Frontal cortex (tissue), 4 donors: ENCODE measurements at places on chromosomes 1 and 21.
A peak's percentile ranks its signal among the peaks of the same experiment; 100 is the strongest.

- DNase-seq = peak; percentile 64
Measured at GRCh38 chr1:211260141-211261107, 1.3 kb downstream of the RCOR3 start.

GRCh38 chr1:150085406-150085805, 17.8 kb downstream of the VPS45 start:
- no peak for DNase-seq

GRCh38 chr1:2429780-2430591, 17.6 kb upstream of the PEX10 start:
- no peak for DNase-seq

DNA sequence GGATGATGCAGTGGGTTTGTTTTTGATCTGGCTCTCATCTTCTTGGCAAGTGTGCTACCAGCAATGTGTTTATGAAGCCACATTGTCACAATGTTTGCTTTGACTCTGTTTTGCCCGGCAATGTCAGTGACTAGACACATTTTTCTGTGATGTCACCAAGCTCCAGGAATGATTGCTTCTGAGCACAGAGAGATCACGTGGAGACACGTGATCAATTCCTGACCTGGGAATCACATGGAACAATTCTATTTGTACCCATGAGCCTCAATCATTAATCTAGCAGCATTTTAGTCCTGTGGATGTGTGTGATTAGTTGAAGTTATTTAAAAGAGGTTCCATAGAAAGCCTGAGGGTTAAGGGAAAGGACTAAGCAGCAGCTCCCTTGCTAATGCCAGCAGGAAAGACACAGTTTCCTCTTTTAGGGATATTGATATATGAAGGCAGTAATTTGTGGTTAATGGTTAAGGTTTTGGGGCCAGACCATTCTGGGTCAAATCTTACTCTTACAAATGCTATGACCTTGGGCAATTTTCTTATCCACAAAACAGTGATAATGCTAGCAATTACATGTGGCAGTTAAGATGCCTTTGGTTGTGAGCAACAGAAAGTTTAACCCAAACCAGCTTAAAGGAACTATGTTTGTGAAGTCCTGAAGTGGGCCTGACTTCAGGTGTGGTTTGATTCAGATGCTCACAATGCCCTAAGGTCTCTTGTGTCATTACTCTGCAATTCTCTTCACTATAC, 59.0 kb downstream of the FASLG start:
- DNase-seq = no peak

- DNase-seq = no peak
Measured at GRCh38 chr1:206954459-206955342, 8.4 kb upstream of the PIGR start.

GRCh38 chr1:207823880-207824566, 72.2 kb downstream of the CD46 start:
- DNase-seq = peak; percentile 71

- no peak for DNase-seq
Measured at GRCh38 chr21:30434033-30434631, 4.1 kb downstream of the KRTAP13-4 start.

DNA sequence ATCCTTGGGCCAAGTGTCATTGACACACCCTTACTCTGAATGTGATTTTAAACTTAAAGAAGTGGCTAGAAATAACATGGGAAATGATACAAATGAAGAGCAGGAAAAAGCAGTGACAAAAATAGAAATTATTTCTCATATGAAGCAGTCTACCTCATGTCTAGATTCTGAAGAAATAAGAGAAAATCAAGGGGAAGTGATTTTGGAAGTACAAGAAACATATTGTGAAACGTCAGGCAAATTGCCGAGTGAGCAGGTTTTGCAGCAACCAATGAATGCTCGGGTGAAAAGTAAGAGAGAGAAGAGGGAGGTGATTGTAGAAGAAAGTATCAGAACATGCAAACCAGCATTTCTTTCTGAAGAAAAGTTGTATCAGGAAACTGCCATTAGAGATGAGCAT, 130.7 kb downstream of the MACF1 start:
- no peak for DNase-seq

GRCh38 chr21:27450216-27450615, 483.3 kb upstream of the ADAMTS5 start:
- no peak for DNase-seq

DNA sequence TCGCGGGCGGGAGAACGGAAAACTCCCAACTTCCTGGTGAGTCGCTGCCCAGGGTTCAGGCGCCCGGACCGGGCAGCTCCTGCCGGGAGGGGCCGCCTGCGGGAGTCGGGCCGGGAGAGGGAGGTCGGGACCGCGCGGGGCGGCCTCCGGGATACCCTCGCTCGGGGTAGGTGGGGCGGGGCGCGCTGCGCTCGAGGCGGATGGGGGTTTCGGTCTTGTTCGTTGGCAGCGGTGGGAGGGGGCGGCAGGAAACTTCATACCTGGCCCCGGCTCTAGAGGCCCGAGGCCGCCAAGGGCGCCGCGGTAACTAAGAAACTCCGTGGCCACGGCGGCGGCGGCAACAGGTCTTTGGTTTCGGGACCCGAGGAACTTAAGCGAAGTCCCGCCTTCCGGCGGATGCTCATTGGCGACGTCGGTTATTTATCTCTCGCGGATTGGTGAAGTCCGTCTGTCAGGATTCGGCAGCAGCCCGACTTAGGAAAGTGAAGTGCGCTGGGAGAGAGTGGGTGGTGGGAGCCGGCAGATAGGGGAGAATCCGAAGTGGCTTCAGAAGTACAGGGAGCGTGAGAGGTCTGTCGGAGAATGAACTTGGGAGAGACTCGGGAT, 546 bp downstream of the NEK7 start:
- DNase-seq = peak; percentile 79

- DNase-seq = no peak
Measured at GRCh38 chr1:54271341-54271740, 71.4 kb downstream of the MRPL37 start.

DNA sequence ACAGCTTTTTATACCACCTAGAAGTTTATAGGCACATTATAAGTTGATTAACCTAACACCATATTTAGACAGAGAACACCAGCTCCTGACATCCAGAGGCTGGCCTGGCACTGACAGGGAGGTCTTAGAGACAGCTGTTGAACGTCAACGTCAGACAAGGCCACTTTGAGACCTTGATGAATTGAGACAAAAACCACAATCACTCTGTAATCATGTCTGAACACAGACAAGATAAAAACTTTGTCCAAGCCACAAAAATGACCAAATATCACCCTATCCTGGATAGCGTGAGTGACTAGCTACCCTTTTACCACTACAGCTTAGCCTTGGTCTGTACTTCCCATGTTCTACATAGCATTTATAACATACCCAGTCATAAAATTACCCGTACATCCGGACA, 403.6 kb upstream of the CHRM3 start:
- DNase-seq = no peak

- no peak for DNase-seq
Measured at GRCh38 chr1:99557546-99558202, 88.2 kb upstream of the PALMD start.

- no peak for DNase-seq
Measured at GRCh38 chr1:221747839-221748238, 6.0 kb upstream of the DUSP10 start.

GRCh38 chr1:54016343-54017282, 1.4 kb downstream of the LDLRAD1 start:
- DNase-seq = no peak

- no peak for DNase-seq
Measured at GRCh38 chr1:153355445-153356071, 2.1 kb upstream of the S100A9 start.

- DNase-seq = no peak
Measured at GRCh38 chr1:3945916-3946840, 46.1 kb upstream of the C1orf174 start.

GRCh38 chr1:223872308-223872901, 26.7 kb upstream of the TP53BP2 start:
- DNase-seq = no peak

DNA sequence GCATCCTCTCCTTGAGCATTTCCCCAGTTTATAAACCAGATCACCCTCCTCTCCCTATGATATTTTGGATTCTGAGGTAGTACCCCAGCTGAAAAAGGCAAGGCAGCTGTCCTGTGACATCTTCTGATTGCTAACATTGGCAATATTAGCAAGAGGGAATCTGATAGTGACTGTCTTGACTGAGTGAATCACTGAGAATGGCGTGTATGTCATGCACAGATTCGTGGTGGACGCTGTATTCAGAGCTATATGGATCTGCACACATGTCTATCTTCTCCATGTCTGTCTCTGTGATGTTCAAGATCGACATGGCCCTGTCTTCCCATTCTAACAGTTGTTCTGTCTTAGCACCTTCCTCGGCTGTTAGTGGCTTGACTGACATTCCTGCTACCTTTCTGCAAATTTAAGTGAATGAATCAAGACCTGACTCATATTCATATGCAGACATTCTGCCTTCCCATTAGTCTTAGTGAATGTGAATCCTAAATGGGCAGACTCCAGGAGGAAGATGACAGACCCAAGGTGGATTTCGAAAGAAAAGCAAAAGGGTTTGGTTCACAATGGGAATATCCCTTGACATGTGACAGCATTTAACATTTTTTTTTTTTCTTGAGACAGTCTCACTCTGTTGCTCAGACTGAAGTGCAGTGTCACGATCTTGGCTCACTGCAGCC, 97.7 kb downstream of the PGBD5 start:
- DNase-seq = no peak

DNA sequence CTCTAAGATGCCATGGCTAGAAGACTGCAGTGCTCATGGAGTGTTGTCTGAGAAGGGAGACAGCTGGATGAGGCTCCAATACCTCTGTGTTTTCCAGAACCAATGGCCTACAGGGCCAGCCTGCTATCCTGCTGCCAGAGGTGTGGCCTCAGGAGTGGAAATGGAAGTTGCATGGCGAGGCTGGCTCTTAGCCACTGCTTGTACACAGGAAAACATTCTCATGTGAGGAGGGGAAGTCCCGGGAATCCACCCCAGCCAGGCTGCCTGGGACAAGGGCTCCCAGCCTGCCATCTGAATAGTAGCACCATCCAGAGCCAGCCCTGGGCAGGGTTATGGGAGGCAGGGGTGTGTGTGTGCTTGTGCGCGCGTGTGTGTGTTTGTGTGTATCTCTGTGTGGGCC, 56.5 kb downstream of the SDC3 start:
- DNase-seq = no peak

- DNase-seq = no peak
Measured at GRCh38 chr1:18090636-18091035, 17.0 kb upstream of the IGSF21 start.

DNA sequence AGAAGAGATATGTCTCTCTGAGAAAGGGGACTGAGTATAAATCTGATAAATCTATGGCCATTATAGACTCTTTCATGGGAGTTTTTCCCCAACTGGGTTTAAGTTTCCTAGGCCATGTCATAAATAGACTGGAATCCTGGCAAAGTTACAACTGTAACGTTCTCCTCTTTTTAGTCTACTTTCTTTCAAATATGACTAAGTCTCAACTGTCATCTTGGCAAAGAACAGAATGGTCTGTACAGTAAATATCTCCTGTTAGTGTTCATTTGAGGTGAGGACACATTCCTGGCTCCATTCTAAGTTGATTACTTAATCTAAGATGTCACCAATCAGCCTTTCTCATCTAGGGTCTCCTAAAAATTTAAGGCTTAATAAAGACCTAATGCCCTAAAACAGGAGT, 300.5 kb downstream of the BRINP2 start:
- DNase-seq = no peak

GRCh38 chr21:28237661-28238060, 755.0 kb downstream of the LTN1 start:
- DNase-seq = no peak

DNA sequence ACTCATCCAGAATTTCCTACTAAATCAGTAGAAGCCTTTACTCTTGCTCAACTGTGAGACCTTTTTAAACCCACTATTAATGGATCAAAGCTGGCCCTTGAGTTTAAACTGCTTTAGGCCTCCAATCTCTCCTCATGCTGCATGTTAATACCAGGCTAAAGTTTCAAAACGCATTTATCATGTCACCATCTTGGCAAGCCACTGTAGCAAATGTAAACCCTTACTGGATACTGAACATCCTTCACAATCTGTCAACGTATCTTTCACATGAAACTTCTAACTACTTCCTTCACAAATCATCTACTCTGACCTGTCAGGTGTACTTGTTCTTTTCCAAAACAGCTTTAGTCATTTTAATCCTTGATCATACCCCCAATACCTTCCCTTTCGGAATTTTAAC, 3.0 kb downstream of the PAXBP1 start:
- no peak for DNase-seq

DNA sequence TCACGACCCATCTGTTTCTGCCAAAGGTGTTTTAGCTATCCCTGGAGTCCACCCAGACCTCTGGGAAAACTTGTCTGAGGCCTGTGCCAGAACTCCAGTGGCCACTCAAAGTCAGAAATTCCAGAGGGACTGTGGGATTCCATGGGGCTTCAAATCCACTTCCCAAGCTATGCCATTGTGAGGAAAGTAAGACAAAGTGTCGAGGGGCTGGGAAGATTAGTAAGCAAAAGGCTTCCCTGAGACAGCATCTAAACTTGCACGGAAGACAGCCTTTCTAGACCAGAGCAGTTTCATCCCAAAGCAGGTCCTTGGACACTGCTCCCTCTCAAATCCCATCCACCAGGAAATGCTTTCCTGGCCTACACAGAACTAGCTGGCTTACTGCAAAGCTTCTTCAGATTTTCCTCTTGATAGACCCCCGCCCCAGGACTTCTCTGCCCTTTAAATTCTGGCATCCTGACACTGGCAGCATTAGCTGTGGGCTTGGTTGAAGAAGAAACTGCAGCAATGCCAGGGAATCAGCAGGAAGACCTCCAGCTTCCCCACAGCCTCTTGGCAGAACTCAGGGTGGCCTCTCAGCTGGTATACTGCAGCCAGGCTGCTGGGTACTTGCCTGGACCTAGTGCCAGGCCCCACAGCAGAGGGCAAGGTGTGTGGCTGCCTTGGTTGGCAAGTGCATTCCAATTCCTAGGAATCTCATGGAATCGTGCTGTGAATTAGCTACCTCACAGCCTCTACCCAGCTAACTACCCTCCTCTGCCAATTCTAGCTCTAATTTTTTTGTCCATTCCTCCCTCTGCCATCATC, 27.3 kb upstream of the LMX1A start:
- no peak for DNase-seq

GRCh38 chr1:62093261-62093660, 101.4 kb upstream of the L1TD1 start:
- DNase-seq = no peak

DNA sequence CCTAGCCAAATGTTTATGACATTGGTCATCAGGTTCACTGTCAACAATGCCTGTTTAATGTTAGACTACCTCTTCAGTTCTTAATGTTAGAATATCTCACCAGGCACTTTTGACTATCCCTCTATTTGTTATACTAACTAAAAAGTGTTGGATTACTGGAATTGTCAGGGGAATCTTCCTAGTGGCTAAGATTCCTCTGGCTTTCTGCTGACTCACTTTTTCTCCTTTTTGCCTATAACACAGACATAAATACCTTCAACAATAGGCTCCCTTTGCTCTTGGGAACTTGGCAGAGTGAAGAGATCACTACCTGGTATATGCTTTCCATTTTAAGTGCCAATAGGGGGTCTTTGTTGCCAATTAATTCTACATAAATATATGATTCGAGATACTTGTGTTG, 68.5 kb downstream of the TMEM200B start:
- DNase-seq = no peak

GRCh38 chr1:78038491-78038939, 7.3 kb upstream of the GIPC2 start:
- no peak for DNase-seq

- DNase-seq = no peak
Measured at GRCh38 chr1:31675756-31676155, 28.1 kb downstream of the COL16A1 start.
